ENCODE measurements at places on chromosomes 1 and 21.
A peak's percentile ranks its signal among the peaks of the same experiment; 100 is the strongest.

DNA sequence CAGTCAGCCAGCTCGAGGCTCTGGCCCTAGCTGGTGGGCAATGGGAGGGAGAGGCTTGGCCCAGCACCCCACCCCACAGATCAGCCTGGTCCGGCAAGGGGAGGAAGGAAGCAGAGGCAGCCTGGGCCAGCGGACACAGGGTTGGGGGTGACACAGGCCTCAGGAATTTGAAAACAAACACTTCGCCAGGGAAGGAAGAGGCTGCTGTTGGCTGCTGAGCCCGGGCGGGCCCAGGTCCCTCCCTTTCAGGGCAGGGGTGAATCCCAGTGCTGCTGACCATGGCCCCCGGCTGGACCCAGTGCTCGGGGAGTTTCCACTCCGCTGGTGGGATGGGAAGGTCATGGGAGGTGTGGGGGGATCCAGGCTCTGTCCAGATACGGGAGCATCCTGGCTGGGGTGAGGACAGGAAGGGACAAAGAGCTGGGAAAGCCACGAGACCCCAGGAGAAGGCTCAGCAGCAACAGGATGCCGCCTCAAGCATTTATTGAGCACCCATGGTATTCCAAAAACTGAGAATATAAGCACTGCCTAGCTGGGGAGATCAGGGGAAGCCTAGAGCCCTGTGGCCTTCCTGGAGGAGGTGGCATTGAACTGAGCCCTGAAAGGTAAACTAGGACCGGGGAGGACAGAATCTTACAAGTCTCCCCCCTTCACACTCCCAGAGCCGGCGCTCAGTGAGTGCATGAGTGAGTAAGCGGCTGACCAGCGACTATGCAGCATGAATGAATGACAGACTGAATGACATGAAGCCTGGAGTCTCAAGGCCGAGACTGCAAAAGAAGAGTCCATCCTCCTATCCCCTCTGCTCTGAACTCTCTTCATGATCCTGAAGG lies 26.2 kb upstream of the EPHA2 start:
- peak; percentile 87 for DNase-seq

DNA sequence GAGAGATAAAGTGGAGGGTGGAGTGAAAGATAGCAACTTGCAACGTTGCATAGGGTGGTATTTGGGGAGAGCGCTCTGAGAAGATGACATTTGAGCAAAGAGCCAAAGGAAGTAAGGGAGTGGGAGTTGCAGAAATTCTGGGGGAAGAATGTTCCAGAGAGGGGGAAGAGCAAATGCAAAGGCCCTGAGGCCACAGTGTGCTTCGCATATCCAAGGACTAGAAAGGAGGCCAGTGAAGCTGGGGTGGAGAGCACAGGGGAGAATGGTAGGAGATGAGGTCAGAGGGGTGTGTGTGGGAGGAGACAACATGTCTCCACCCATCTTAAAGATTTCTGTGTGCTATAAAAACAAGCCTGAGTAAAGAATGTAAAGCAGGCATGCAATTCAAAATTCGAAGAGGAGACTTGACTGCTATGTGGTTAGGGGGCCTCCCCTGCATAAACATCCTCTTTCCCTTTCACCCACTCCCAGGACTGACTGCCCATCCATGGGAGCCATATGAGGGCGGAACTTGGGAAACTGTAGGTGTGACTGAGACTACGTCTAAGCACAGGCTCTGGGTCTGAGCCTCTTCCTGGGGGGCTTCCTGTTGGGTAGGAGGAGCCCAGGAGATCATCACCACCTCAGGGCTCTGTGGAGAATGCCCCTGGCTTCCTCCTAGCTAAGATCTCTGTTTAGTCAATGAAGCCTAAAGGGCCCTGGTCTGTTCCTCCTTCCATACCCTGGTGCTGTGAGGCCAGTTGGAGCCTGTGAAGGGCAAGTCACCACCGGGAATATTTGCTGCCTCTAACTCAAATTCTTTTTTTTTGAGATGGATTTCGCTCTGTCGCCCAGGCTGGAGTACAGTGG lies 2.9 kb upstream of the CLIC4 start:
- DNase-seq, result no peak

DNA sequence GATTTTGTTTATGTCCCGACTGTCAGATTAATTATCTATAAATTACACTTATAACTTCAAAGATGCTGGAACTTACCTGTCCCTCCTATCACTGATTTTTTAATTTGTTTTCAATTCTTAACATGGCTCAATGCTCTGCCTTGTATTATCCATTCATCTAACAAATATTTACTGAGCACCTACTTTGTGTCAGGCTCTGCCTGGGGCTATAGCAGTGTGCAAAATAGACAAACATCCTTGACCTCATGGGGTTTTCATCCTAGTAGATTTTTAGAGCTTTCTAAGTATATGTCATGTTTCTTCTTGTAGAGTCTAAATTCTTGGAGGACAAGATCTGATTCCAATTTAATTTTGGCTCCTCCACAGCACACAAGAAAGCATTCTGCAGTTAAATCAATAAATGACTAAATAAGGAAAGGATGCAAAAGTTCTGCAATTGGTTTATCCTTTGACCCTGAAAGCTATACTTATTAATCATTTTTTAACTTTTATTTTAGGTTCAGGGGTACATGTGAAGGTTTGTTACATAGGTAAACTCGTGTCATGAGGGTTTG lies 10.8 kb upstream of the SMYD2 start:
- no peak for DNase-seq

DNA sequence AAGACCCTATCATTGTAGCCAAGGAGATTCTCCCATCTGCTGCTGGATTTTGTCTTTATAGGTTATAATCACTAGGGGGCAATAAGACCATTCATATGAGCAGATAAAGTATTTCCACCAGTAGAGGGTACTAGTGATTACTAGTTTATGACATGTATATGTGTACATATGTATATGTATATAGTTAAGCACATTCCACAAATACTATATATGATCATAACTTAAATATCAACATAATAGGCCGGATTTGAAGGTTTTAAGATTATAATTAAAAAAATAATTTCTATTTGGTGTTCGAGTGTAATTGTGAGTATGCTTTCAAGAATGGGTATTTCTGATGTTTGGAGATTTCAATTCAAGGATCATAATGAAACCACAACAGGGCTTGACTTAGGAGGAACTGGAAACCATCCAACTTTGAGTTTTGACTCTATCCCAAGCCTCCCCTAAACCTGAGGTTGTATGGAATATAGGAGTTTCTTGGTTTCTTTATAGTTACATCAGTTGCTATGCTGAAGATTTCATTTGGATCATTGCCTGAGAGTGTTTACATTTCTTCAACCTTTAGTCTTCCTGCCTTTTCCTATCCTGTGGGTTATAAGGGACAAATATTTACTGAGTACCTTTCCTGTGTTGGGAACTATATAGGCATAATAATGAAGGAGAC lies 16.9 kb downstream of the TCEANC2 start:
- DNase-seq, result peak; percentile 35

GRCh38 chr1:215287362-215287761 lies 204.8 kb downstream of the KCNK2 start:
- no peak for DNase-seq

DNA sequence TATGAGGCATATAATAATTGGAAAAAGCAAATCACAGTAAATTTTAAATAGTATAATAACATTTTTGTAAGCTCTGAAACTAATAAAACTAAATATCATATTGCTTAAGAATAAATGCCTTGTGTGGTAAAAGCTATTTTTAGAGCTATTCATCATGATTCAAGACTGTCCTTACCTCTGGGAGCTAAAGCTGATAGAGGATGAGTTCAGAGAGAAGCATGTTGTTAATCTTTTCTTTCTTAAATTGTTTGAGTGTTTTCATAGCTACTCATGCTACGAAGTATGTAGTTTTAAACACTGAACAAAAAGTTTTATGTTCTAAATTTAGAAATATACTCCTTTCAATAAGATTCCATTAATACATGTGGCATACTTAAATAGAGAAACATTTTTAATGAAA lies 30.5 kb downstream of the IFI16 start:
- peak; percentile 46 for DNase-seq

GRCh38 chr1:31707711-31708110 lies 3.9 kb upstream of the COL16A1 start:
- no peak for DNase-seq

- DNase-seq, result no peak
Observed at GRCh38 chr1:65066419-65066765, 81.6 kb upstream of the AK4 start.

GRCh38 chr1:205593532-205593931 lies 38.3 kb downstream of the ELK4 start:
- no peak for DNase-seq

All from AG08396 (cell line).